ENCODE measurements at places on chromosomes 7 and 10. TPM values are rescaled to one million over a fixed set of nuclear protein-coding genes. Genes with fewer than 3 reads are reported as not detected.
A peak's percentile ranks its signal among the peaks of the same experiment; 100 is the strongest.

DNA sequence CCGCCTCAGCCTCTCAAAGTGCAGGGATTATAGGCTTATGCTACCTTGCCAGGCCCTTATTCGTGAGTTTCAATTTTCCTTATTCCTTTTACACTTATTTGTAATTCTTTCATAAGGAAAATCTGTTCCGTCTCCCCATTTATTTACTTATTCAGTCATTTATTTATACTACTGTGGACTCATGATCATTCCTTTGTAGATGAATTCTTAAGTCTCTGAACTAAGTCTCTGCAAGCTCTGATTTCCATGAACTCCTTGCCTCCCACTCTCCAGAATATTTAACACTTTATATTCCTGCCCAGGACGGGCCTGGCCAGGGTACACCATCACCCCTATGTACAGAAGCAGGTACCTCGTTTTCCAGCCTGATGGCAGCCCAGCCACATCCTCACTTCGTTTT is 39.4 kb downstream of the PFKFB3 start:
- DNase-seq, result no peak

GRCh38 chr7:127047521-127047920 is 205.2 kb downstream of the GRM8 start:
- no peak for DNase-seq

DNA sequence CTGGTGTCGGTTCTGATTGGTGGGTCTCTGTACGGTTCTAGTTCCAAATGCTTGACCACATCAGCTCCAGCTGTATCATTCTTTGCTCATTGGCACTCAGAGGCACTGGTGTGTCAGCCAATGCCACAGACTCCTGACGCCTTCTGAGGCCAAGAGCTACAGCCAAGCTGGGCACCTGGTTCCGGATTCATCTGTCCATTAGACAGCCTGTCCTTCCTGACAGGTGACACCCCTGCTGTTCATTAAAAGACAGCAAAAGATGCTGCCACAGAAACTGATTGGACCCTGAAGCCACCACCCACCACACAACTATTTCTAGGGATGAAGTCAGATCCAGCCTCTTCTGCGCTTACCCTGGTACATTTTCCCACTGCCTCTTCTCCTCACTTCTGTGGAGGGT is 35.6 kb downstream of the COL13A1 start:
- DNase-seq, result no peak

GRCh38 chr7:131620673-131621609 is 64.5 kb upstream of the PODXL start:
- DNase-seq, result no peak

DNA sequence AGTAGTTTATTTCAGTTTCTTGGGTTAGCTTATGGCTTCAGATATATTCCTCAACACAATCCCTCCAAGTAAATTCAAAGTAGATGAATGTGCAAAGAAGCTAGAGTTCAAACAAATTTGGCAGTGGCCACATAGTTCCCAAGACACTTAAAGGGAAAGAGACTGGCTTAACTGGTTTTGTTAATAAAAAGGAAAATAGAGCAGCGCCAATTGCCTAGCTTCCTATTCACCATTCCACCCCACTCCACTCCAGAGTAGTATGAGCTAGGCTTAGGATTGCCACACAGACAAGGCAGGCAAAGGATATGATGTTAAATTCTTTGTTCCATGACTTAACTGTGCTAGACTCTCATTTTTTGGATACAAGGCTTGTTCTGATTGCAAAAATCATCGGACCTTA is 2.0 kb downstream of the XRCC2 start:
- DNase-seq, result no peak

DNA sequence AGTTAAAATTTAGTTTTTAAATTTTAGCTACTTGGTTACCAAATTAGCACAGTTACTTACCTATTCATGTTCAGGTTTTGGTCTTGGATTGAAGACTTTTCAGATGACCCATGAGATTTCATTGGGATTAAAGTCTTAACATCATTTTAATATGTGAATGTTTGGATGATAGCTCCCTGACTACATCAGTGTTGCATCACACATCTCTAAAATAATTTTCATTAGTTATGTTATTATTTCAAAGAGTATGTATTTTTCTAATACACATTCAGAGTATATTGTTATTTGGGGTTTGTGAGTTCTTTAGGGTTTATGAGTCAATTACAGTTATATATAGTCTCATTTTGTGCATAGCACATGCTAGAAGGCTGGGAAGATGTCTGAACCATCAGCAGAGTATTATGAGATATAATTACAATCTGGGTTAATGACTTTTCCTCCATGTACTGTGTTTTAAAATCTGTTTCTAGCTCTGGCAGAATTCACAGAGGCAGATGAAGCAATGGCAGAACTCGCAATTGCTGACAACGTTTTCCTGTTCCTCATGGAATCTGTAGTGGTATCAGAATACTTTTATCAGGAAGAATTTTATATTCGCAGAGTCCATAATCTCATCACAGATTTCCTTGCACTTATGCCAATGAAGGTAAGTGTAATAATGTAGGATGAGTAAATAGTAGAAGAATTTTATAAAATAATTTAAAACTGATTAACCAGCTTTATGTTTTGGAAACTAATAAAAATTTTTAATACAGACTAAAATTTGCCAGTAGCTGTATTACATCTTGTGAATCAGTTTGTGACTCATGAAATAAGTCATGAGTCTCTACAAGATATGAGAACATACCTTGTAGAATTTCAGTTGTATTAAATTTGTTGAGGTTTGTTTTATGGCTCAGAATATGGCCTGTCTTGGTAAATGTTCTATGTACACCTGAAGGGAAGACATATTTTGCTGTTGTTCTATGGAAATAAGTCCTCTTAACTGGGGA is 26.9 kb downstream of the NUP205 start:
- no peak for DNase-seq

GRCh38 chr10:77949167-77949566 is 22.6 kb upstream of the DLG5 start:
- peak; percentile 73 for DNase-seq

SLC25A40 gene
- total RNA-seq, result 43.7 TPM

SLC29A4 gene
- total RNA-seq, result 38.9 TPM
